Left renal pelvis (tissue), 4 donors: ENCODE measurements at places on chromosomes 6 and 20. TPM values are rescaled to one million over a fixed set of nuclear protein-coding genes. Genes with fewer than 3 reads are reported as not detected.

DNA sequence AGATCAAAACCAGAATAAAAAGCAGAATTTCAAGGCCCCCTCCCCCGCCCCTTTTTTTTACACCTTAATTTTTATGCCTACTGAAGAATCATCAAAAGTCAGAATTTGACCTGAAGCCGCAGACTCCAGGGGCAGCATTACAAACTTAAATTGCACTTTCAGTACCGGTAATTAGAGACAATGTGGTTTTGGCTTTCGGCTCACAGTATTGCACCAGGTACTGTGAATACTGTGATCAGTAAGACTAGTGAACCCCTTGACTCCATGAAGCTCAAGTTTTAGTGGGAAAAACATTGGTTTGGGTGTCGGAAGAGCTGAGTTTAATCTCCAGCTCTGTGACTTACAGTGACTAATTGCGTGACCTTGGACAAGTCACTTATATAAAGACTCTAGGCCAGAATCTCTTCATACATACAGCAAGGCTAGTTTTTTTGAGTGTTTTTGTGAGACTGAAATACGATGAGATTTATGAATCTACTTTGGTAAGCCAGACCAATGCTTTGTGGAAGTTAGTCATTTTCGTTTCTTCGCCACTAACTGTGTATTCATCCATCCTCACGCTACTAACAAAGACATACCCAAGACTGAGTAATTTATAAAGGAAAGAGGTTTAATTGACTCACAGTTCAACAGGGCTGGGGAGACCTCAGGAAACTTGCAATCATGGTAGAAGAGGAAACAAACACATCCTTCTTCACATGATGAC, 114.7 kb downstream of the SASH1 start:
- no peak for DNase-seq

The CDC25B gene
- 42.1 TPM for polyA plus RNA-seq

DNA sequence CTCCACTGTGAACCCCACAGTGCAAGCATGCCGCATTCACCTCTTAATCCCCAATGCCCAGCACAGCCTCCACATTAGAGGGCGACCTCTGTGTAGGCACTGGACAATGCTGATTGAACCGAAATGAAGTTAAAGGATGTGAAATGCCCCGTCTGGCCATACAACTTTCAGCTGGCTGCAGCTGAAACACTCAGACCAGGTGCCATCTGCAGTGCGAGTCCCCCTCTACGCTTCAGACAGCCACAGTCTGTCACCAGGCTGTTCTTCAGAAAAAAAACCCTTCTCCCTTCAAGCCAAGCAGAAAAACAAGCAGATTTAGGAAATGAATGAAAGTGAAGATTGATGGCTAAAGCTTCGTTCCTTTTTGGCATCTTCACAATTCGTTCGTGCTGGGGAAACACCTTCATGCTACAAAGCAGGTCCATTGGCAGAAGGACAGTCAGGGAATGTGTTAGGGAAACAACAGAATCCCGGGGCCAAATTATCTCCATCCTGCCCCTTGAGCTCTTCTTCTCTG, 44.7 kb downstream of the TNFAIP3 start:
- no peak for DNase-seq

DNA sequence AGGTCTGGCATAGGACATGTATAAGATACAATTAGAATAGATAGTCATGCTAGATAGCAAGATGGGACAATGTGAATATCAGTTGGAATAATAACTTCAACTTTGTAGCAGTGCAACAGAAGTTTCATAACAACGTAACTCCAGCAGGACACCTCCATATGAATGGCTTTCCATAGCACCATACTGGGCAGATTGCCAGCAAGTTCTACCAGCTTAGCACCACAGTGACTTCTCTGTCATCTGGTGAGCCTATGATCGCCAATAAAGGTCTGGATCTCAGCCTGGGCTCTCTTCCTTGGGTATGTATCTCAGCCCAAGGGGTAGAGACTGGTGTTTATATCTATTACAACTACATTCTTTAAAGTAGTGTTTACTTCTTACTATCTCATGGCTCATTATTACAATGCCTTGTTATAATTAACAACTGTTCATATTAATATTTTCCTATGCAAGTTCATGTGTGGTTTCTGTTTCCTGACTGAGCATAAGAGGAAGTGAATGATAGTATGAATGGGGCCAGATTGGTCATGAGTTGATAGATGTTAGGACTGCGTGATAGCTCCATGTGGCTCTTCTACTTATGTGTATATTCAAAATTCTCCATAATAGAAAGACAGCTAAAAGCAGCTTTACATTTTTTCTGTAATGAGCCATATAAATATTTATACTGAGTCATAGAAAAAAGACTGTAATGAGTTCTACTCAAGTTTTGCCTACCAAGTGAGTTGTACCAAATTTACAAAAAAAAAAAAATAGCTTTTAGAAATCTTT, 22.9 kb downstream of the HTR1B start:
- no peak for DNase-seq

- no peak for DNase-seq
Observed at GRCh38 chr20:2314759-2315439, 19.1 kb downstream of the TGM3 start.

The DTD1 gene
- 24.2 TPM for polyA plus RNA-seq

The TREML2 gene
- 0.12 TPM for polyA plus RNA-seq
